ENCODE measurements at places on chromosomes 5 and 9.

DNA sequence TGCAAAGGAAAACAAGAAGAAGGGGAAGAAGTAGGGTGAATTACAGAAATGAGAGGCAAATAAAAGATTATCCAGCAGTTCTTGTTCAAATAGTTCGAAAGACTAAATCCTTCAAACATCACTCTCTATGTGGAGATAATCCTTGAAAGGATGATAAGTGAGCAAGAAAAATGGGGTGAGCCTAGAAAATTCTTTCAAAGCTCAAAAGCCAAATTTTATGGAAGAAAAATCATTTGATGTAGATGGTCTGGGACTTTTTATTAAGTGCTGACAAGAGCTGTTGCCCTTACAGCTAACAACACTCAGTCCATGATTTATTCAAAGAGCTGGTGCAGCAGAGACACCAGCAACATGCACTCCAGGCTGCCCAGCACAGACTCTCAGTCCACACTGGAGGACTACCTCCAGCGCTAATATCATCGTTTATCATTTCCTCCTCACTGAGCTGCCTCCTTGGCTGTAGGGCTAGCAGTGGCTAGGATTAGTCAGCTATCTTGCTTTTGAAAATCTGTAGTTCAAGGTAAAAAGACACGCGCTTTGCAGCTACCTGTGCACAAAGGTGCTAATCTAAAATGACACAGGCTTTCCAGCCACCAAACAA, 264.8 kb upstream of the KIF2A start:
- DNase-seq, result no peak

DNA sequence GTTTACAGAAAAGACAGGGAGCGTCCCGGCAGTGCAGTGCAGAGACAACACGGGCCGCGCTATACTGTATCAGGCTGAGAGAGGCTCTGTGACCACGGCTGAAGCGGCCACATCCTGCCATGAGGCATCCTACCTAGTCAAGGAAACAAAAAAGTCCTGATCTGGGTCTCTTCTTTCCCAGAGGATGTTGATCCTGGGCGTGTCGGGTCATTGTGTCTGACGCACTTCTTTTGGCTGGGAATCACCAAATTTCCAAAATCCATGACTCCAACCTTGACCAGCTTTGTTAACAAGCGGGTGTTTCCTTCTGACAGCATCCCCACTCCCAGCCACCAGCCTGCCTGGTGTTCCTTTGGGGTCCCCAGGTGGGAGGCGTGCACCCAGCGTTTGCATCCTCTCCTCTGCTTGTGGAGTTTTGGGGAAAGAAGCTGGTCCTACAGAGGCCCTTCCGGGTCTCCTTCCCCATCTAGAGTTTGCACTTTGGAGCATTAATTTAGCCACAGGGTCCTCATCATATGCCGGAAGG, 91.4 kb upstream of the RAI14 start:
- no peak for DNase-seq

- DNase-seq, result no peak
Measured at GRCh38 chr5:102539996-102540728, 41.4 kb upstream of the SLCO6A1 start.

DNA sequence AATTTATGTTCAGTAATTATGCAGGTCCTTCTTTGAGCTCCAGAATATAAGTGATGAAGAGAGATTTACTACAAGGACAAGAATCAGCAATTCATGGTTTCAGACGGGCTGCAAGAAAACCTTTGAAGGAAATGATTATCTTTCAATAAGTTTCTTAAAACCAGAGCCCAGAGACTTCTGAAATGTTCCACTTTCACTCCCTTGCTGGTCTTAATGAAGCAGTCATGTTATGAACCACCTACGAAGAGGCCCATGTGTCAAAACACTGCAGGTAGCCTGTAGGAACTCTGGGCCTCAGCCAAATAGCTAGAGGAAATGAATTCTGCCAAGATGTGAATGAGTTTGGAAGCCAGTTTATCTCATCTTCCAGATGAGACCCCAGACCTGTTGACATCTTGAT, 505.9 kb upstream of the MEF2C start:
- no peak for DNase-seq

- DNase-seq, result no peak
Measured at GRCh38 chr5:150428106-150428876, 15.6 kb upstream of the CD74 start.

DNA sequence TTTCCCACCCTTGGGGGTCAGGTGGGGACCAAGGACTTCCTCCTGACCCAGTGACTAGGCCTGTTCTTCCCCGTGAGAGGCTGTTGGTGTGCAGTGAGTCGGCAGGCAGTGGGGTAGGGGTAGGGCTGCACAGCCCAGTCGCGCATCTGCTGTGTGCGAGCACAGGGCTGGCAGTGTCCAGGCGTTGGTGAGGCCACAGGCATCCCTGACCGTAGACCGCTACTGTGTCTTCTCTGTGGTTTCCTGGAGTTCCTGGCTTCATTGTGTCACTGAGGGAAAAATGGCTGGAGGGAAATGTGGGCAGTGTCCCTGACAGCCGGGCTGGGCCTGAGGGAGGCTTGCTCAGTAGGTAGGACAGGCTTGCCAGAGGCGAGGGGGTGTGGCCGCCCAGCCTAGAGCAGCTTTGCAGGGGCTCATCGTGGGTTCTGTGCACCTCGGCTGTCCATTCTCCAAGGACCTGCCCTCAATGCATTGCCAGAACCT, 95.4 kb downstream of the CACNA1B start:
- no peak for DNase-seq

GRCh38 chr9:92176068-92176799, 61.0 kb upstream of the SPTLC1 start:
- DNase-seq, result no peak

GRCh38 chr5:138438003-138438723, 694 bp upstream of the REEP2 start:
- no peak for DNase-seq

DNA sequence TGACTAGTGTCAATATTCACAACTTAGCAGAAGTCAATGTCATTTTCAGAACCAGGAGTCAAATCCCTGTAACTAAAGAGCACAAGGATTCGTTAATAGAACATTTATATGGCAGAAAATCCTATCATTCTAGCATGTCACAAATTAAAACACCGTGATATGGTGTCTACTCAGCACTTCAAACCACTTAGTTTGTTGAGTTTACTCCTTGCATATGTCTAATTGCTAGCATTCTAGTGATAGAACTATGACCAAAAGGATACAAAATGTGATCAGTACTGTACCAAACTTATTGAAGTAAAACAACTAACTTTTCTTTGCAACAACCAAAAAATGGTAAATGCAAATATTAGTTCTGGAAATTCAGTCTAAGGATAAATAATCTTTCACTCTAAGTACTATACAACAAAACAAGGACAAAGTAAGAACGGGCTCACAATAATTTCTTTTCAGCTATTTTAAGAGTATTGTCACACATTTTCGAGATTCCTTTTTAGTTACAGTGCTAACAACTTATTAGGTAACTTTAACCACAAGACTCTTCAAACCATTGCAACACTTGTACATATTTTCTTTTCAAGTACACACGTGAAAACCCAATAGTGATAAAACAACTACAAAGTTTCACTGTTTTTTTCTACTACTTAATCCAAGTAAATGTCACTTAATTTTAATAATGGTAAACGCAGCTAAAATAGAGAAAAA, 845.2 kb upstream of the CDH10 start:
- DNase-seq, result no peak

DNA sequence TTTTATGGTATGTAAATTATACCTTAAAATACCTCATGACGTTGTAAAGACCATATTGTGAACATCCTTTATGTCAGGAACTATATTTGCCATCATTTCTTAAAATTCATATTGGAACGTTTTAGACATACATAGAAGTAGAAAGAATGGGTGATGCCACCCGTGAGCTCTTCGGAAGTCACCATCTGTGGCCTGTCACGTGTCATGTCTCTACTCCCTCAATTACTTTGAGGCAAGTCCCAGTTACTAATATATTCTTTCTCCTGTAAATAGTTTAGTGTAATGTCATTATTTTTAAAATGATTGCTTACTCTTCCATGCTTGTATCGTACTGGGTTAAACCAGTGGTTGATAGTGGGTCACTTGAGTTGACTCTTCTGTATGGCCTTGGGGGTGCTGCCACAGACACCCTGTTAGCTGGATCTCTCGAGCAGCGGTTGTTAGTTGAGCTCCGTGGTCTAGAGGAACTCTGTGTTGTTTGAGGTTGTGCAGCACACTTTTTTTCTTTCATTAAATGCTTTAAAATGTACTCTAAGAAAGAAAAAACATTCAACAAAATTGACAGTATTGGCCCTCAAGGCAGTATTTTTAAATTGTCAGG, 66.2 kb downstream of the TRIO start:
- no peak for DNase-seq

- DNase-seq, result no peak
Measured at GRCh38 chr5:139552893-139553575, 8.1 kb upstream of the UBE2D2 start.

GRCh38 chr9:38761999-38762398, 42.1 kb upstream of the FAM240B start:
- no peak for DNase-seq

DNA sequence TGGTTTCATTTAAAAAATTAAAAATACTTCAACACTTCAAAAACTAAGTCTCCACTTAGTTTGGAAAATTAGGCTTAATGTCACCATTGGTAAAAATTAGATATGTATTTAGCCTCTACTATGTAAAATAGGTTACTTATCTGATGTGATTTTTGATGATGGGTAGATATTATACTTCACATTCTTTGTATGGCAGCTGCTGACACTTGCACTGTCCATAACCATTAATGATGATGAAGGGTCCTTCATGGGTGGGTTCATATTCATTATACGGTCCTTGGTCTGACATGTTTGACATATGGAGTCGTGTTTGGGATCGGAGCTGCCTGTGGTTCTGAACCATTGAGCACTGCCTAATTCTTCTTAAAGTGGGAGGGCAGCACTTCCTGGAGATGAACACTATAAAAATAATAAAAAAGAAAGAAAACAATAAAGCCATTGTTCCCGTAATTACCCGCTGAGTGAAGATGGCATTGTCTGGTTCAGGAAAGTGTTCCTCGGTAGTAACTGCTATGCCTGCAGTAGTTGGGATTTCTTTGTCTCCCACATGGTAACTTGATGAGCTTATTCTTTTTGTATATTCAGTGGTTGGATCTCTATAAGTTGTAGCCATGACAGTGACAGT, 2.2 kb downstream of the LRRTM2 start:
- DNase-seq, result no peak

DNA sequence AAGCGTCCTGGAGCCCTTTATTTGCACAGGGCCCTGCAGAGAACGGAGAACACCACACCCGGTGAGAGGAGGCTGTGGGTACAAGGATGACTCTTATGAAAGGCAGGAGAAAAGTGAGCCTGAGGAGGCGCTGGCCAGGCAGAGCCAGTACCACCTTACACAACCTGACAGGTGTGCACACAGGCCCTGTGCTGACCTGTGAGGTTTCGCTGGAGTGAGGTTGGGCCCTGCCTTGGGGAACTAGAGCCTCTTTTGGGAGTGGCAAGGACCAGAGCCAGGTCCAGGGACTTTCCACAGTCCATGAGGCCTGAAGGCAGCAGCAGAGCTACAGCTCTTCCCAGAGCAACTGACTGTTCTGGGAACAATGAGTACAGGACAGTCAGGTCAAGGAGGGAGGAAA, 3.1 kb downstream of the SRD5A1 start:
- DNase-seq, result no peak

DNA sequence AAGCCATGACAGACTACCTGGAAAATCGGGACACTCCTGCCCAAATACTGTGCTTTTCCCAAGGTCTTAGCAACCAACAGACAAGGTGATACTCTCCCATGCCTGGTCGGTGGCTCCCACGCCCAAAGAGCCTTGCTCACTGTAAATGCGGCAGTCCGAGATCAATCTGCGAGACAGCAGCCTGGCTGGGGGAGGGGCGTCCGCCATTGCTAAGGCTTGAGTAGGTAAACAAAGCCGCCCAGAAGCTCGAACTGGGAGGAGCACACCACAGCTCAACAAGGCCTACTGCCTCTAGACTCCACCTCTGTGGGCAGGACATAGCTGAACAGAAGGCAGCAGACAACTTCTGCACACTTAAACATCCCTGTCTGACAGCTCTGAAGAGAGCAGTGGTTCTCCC, 272.1 kb upstream of the CCNG1 start:
- DNase-seq, result no peak

- DNase-seq, result no peak
Measured at GRCh38 chr9:120289990-120290975, 289.7 kb downstream of the CDK5RAP2 start.

GRCh38 chr5:23208959-23209431, 298.4 kb upstream of the PRDM9 start:
- no peak for DNase-seq

DNA sequence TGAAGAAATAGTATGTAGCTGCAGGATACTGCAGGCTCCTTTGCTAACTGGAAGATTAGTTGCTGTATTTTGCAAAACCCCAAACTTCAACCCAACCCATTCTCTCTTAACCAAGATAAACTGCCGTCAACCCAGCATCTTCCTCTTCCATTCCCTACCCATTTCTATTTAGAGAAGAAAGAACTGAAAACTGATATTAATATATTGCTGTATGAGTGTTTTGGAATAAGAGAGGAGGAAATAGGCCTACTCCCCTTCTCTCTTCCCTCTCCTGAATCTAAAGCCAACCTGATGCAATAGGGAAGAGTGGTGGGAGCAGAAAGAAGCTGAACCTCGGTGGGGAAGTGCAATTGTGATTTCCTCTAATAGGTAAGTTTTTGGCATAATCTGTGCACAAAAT, 83.7 kb downstream of the TMEM215 start:
- no peak for DNase-seq

DNA sequence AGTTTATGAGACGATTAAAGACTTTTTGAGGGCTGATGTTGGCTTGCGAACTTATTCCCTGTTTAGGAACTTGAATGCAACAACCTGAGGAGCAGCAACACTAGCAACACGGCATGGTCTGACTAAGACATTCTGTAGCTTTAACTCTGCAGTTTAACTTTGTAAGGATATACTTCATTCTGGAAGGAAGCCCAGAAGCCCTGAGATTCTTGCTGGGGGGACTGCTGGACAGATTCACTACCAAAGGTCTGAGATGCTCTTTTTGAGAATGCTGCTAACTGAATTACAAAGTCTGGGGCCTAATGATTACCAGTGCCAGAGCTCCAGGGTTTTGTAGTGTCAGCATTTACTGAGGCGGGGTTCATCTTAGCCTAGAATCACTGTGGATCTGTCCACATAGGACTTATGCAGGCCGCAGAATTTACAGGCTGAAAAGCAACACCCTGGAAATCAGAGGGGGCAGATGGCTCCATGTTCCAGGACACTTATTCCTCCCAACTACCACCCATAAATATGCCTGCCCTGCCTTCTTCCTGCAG, 537.1 kb upstream of the CDH18 start:
- DNase-seq, result no peak

- DNase-seq, result no peak
Measured at GRCh38 chr9:88737031-88737430, 202.1 kb downstream of the NXNL2 start.

DNA sequence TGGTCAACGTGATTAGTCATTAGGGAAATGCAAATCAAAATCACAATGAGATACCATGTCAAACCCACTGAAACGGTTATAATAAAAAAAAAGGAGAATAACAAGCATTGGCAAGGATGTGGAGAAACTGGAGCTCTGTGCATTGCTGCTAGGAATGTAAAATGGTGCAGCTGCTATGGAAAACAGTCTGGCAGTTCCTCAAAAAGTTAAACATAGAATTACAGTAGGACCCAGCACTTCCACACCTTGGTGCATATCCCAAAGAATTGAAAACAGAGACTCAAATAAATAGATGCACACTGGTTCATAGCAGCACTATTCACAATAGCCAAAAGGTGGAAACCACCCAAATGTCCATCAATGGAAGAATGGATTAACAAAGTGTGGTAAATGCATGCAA, 201.5 kb upstream of the TUT7 start:
- no peak for DNase-seq

- no peak for DNase-seq
Measured at GRCh38 chr5:56683733-56684132, 131.6 kb upstream of the MAP3K1 start.
